ENCODE measurements at places on chromosomes 7 and 10.
A peak's percentile ranks its signal among the peaks of the same experiment; 100 is the strongest.

- DNase-seq: peak; percentile 43
Measured at GRCh38 chr10:69838853-69839252, 37.1 kb downstream of the COL13A1 start.

DNA sequence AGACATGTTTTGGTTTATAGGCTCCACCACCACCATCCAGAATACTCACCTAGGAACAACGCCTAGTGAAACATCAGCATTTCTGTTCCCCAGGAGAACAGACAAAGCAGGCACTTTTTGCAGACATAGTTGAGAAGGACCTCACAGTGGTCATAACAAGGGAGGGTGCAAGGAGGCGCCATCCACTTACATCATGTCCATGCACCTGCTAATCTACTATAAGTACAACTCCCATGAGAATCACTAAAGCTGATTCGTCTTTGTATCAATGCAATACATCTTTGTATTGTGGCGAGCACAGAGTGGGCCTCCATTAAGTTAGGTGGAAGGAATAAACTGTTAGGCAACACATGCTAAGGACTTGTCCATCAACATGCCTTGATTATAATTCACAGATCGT is 207.1 kb downstream of the KCNMA1 start:
- no peak for DNase-seq

DNA sequence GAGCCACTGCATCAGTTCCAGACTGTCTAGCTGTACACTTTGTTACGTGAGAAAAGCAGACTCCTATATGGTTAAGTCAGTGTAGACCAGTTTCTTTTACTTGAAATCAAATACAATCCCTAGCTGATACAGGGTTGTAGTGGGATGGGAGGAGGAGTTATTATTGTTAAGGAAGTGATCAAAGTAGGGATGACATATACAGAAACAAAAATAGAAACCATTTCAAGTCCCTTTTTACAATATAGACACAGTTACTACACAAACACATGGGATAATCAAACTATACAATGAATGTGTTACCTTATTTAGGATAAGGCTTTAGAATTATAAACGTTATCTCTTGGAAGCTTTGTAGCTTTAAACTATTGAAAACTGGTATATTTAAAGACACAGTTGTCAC is 233.9 kb downstream of the GRM8 start:
- DNase-seq: no peak

- DNase-seq: peak; percentile 89
Measured at GRCh38 chr10:102009801-102010425, 46.1 kb downstream of the ARMH3 start.

DNA sequence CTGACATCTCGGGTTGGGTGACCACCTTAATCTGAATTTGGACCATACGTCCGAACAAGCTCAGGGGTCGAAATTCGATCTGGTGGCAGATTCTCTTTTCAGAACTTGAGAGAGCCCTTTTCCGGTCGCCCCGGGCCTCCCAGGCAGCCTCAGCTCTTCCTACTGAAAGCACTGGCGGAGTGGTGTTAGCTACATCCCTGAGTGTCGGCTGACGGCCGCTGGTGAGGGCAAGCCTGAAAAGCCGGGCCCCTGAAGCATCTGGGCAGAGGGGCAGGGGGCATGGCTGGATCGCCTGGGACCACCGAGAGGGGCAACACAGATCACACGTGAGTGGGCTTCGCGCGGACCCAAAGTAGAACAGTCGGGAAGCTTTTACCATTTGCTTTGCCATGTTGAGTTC is 116.1 kb downstream of the SMURF1 start:
- DNase-seq: no peak

DNA sequence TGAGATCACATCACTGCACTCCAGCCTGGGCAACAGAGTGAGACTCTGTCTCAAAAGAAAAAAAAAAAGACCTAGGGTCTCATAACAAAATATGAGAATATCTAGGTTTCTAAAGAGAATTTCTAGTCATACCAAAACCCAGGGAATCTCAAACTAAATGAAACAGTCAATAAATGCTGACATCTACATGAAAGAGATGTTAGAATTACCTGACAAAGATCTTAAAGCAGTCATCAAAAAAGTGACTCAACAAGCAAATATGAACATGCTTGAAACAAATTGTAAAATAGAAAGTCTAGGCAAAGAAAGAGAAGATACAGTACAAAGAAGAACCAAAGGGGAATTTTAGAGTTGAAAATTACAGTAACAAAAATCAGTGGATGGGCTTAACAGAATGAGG is 26.9 kb upstream of the RET start:
- DNase-seq: no peak

DNA sequence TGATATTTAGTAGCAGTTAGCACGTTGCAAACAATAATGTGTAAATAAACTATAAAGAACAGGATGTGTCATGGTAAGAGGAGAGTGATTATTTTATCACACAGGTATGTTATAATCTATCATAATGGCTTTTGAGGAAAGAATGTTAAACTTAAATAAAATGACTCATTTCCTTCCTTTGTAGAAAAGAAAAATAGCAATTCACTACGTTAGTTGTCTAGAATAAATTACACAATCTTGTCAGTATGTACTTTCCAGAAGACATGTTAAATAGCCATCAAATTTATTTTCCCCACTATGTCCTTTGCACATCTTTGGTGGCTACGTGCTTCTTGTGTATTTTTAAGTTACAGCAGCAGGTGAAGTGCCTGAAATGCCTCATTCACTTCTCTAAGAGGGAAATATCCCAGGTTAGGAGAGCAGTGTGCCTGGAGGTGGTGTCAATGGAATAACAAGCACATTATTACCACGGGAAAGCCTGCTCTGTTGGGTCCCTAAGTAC is 133.8 kb downstream of the SEMA3A start:
- DNase-seq: peak; percentile 50

GRCh38 chr10:33485276-33485675 is 150.8 kb upstream of the NRP1 start:
- no peak for DNase-seq

GRCh38 chr7:98872328-98872924 is 2.6 kb upstream of the TMEM130 start:
- peak; percentile 36 for DNase-seq

DNA sequence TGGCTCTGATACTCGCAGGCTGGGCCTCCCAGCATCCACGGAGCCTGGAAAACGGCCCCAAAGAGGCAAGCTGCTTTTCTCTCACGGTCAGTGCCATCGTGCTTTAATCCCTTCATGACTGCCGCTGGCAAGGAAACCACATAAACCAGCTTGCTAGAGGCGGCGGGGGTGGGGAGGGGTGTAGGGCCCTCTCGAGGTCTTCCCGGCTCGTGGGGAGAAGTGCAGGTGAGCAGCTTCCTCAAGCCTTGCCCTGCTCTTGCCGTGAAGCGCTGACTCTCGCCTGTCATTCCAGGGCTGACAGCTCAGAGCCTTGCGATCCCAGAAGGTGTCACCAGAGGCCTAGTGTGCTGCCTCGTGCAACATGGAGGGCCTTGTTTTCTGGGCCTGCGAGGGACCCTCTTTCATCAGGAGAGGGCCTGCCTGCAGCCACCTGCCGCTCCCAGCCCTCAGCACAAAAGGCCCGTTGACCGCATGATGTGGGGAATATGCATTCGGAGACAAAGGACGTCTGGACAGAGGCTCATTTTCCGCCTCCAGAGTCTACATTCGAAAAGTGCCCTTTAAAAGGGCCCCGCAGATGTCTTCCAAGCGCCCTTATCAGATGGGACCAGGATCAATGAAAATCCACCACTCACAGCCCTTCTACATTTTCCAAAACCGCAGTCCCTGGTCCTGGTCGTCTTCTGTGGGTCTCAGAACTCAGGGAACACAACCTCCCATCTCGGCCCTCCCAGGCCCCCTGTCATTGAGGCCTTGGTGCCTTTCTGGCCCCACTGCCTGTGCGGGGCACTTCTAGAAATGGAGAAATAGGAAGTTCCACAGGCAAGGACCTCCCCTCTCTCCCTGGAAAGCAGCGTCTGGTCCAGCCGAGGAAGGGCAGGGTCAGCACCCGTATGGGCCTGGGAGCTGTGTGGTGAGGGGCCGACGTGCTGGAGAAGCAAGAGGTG is 58.7 kb downstream of the ZRANB1 start:
- DNase-seq: peak; percentile 31

GRCh38 chr10:14687340-14687739 is 87.4 kb downstream of the FAM107B start:
- DNase-seq: no peak

DNA sequence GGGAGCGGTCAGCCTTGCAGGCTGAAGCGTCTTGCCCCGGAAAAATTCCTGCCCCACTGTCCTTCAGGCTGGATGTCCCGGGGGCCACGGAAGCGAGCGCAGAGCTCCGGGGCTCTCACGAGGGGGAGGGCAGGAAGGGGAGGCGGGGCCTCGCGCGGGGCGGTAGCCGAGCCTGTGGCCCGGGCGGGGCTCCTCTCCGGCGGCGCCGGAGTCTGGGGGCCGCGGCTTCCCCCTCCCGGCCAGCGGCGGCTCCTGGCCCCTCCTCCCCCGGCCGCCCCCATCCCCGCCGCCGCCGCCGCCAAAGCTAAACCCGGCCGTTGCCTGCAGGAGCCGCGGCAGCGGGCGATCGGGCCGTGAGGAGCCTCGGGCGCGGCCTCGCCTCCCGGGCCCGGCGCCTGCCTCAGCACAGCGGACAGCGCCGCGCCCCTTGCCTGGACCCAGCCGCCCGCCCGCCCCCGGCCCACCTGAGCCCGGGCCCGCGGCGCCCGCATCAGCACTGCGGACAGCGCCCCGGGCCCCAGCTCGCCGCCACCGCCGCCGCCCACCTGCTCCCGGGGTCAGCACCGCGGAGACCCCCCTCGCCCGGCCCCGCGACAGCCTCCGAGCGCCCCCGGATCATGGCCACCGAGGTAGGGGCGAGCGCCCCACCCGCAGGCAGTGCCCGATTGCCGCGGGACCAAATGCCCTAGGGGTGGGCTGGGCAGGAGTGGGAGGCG is at the start of gene GOLGA7B:
Gene GOLGA7B, plus strand, starts transcription at position 157 of the 716 bp plus-strand sequence. Its CDS starts 461 bp downstream, at position 618.
- peak; percentile 17 for DNase-seq

DNA sequence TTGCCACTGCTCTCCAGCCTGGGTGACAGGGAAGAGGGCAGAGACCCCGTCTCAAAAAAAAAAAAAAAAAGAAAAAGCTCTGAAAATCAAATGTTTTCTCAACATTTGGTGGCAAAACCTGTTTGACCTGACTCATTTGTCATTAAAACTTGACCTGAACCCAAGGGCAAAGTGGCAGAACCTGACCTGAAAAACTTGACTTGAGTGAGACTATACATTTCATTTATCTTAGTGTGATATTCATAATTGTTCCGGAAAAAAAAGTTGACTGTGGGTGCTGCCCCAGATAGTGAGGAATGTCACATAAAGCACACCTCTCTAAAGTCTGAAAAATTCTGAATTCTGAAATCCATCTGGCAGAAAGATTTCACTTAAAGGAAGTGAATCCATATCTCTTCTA is 2.3 kb upstream of the TAX1BP1 start:
- DNase-seq: no peak

- DNase-seq: no peak
Measured at GRCh38 chr7:81684033-81684432, 85.8 kb downstream of the HGF start.

DNA sequence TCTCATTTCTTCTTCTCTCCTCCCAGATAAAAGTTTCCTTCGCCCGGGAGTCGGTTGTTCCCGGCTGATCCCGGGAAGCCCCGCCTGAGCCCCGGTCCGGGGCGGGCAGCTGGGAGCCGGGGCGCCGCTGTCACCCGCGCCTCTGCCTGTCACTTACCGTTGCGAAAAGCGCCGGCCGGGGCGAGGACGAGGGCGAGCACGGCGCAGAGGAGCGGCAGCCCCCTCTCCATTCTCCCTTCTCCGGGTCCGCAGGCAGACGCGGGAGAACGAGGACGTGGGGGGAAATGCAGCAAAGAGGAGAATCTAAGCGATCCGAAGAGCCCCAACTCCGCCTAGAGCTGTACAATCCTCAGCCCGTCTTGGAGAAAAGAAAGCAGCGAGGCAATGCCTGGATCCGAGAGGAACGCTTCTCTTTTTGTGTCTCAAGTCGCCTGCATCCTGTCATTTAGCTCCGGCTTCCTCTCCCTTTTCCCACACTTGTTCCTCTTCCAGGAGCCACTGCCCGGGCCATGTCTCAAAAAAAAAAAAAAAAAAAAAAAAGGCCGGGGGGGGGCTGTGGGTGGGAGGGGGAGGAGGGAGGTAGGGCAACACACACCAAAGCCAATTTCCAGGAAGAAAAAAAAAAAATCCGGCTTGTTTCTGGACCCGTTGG is at the start of gene NRP1:
Gene NRP1, minus strand, starts transcription at position 515 of the 652 bp plus-strand sequence. Its CDS starts 285 bp downstream, at position 230.
- no peak for DNase-seq

DNA sequence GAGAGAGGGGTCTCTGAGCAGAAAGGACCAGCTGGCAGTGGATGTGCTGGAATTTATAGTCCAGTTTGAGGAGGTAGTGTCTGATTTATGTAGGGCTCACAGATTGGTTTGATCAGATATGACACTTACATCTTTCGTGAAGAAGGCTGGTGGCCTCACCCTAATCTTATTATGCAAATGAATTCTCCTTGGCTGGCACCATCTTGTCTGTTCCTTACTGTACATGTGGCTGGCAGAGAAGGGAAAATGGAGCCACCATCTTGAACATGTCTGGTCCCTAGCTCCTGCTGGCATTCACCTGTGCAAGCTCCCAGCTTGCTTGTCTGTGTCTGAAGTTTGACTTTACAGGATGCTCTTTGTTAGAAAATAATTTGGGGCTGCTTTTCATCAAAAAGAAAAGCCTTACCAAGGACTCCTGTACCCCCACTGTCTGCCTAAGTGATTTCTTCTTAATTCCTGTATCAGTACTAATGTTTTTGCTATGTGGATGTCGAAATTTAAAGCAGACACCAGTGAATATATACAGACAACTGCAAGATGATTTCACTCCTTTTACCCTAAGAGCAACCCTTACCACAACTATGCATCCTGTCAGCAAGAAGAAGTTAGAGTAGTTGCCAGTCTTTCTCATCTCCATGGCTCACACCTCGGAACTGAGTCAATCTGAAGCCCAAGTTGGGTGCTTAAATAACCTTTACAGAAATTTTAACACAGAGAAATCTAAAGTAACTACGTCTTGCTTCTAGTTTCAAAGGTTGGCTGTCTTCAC is 322.0 kb upstream of the SEMA3D start:
- peak; percentile 97 for DNase-seq

Data from fibroblast of skin of right quadriceps (primary cell).